ENCODE measurements at places on chromosomes 4 and X.

GRCh38 chr4:124459196-124459940, 253.2 kb downstream of the ANKRD50 start:
- no peak for DNase-seq

DNA sequence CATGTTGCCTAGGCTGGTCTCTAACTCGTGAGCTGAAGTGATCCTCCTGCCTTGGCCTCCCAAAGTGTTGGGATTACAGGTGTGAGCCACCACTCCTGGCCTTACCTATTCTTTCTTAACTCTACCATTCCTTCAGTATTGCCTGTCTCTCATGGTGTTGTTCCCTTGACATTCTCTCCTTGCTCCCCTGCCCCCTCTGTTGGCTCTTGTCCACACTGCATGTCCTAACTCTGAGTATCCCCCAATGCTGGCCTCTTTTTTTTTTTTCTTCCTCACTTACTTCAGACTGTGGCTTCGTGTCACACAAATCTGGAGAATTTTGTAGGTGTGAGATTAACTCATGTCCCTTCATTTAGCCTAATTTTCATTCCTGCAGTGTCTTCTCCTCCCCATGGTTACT, 22.9 kb upstream of the FRMPD4 start:
- no peak for DNase-seq

DNA sequence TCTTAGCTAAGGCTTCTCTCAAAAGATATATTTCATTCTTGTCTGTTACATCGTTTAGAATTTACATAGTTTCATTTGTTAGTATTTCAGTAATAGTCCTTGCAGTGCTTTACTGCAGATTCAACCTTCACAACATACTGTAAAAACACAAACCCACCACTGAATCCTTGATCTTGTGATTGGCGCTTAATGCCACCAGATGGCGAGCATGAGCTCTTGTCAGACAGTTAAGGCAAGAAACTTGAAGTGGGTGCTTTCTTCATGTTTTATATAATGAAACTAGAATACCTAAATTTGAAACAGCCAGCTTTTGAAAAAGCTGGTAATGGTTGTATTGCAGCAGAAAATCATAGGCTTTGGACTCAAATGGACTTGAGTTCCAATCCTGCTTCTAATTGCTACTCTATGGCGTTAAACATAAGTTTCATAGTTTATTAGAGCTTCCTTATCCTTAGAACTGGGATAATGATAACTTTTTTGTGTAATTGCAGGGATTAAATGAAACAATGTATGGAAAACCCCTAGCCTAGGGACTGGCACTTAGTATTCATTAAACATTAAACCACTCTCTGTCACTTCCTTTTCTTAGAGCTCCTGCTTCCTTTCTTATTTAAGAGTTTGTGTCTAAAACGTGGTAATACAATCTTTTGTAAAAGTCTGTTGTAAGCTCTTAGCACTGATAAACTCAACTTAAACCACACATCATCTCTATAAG, 95.1 kb downstream of the USP9X start:
- no peak for DNase-seq

GRCh38 chrX:19912-20571, 261.1 kb upstream of the PLCXD1 start:
- DNase-seq, result no peak

DNA sequence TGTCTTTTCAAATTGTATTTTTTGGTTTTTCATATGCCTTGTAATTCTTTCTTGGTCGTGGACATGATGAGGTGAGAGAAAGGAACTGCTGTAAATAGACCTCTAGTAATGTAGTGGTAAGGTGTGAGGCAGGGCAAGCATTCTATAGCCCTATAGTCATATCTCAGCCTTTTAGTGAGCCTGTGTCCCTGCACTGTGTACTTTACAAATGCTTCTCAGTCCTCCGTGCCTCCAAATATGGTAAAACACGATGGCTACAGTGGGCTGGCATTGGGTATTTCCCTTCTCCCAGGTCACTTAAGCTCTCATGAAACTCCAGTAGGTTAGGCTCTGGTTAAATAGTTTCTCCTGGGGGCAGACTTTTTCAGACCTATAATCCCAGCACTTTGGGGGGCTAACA, 57.9 kb upstream of the PLS3 start:
- DNase-seq, result no peak

DNA sequence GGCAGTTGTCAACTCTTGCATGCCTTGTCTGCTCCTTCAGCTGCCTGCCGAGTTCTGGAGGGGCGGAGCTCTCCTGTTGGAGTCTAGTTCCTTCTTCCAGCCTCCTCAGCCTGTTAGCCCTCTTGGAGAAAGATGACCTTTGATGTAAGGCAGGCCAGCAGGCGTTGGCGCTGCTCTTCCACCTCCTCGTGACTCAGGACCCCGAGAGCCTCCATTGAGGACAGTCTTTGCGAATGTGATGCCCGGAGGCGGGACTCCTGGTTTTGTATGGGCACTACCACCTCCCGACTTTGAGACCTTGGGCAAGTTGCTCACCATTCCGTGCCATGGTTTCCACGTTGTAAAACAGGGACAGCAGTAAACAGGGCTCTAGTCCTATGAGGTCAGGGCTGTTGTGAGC, 108.3 kb downstream of the TENM3 start:
- DNase-seq, result no peak

- DNase-seq, result no peak
These were observed 81.0 kb downstream of the SORBS2 start for GRCh38 chr4:185730849-185731608.

- no peak for DNase-seq
These were observed 9.7 kb downstream of the CXorf38 start for GRCh38 chrX:40637687-40638086.

GRCh38 chr4:47879458-47879857, 34.9 kb downstream of the NFXL1 start:
- DNase-seq, result no peak

- no peak for DNase-seq
These were observed 310.2 kb downstream of the FBXW7 start for GRCh38 chr4:152225680-152226079.

DNA sequence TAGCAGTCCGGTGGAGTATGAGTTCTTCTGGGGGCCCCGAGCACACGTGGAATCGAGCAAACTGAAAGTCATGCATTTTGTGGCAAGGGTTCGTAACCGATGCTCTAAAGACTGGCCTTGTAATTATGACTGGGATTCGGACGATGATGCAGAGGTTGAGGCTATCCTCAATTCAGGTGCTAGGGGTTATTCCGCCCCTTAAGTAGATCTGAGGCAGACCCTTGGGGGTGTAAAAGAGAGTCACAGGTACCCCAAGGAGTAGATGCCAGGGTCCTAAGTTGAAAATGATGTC, 852 bp downstream of the MAGEH1 start:
- no peak for DNase-seq

DNA sequence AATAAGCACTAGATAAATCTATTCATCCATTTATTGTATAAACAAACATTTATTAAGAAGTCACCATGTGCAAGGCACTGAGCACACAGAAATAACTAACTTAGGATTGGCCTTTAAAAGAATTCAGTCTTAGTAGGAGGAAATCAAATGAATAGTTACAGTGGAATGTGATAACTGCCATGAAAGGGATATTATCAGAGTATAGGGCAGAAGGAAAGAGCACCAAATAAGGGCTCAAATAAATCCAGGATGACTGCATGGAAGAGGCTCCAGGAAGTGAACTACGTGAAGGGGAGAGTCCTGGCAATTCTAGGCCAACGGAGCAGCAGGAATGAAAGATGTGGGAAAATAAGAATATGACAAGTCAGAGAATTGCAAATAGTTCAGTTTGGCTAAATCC, 406.0 kb downstream of the INPP4B start:
- no peak for DNase-seq

GRCh38 chr4:2069986-2070385, 10.9 kb downstream of the NAT8L start:
- no peak for DNase-seq

GRCh38 chrX:9341291-9342201, 123.3 kb upstream of the TBL1X start:
- no peak for DNase-seq

GRCh38 chr4:100042235-100042634, 92.2 kb upstream of the H2AZ1 start:
- no peak for DNase-seq

DNA sequence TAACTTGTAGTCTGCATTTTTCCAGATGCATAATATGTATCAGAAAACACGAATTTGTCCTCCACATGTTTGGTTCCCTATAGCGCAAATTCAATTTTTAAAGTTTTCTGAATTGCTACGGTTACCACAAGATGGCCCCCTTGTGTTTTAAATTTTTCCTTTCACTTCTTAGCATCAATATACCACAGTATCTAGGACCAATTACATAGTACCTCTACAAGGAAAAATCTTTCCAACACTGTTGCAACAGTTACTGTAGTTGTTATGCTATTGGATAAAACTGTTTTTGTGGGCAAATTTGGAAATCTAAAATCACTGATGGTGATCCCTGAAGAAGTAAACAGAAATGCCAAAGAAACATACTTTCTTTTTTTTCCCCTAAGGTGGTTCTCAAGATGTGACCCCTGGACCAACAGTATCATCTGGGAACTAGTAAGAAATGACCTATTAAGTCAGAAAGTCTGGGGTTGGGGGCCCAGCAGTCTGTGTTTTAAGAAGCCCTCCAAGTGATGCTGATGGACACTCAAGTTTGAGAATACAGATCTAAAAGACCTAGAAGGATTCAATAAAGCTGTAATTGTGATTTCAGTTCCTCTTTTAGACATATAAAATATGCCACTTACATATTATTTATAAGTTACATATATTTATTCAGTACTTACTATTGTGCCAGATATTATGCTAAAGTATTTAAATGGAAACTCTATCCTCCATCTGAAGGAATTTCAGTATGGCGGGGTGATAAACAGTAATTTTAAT, 3.1 kb downstream of the ZGRF1 start:
- no peak for DNase-seq

GRCh38 chr4:118326585-118326984, 26.2 kb downstream of the PRSS12 start:
- DNase-seq, result no peak

GRCh38 chrX:40327085-40327484, 229.3 kb upstream of the BCOR start:
- no peak for DNase-seq

DNA sequence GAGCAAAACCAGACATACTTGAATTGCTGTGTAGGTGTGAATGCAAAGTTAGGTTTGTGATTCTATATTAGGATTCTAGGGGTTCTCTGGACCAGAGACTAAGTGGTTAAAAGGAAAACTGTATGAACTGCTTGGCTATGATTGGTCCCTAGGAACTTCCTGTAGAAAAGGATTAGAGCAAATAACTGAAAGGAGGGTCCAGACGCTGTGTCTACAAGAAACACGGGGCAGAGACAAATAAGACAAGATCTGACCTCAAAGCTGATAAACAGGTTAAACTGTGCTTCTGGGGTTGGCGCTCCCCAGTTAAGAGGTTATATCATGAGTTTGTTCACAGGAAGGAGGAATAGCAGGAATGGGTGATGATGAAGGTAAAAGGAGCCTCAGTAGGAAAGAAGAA, 183.6 kb downstream of the MGST2 start:
- DNase-seq, result no peak

DNA sequence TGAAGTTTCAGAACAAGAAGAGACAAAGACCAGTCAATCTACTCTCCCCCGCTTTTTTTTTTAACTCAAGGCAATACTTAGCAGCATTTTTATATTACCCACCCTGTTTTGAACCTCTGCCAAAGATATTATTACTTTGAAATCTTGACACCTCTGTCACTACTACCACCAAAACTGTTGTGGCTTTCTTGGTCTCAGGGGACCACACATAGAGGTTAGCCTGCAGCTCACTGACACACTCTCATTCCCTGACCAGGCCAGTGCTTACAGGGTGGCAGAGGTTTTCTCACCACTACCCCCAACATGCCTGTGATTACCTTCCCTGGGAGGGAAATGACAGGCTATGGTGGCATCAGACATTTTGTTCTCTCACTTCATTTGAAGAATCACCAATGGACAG, 137.4 kb upstream of the STIM2 start:
- no peak for DNase-seq

- DNase-seq, result no peak
These were observed 236.0 kb downstream of the GPC3 start for GRCh38 chrX:133749370-133749769.

DNA sequence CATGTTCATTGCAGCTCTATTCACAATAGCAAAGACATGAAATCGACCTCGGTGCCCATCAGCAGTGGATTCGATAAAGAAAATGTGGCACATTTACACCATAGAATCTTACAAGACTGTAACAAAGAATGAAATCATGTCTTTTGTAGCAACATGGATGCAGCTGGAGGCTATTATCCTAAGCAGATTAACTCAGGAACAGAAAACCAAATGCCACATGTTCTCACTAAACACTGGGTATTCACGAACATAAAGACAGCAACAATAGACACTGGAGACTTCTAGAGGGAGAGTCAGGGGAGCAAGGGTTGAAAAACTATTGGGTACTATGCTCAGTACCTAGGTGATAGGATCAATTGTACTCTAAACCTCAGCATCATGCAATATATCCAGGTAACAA, 180.5 kb downstream of the PPP1R2C start:
- DNase-seq, result no peak

DNA sequence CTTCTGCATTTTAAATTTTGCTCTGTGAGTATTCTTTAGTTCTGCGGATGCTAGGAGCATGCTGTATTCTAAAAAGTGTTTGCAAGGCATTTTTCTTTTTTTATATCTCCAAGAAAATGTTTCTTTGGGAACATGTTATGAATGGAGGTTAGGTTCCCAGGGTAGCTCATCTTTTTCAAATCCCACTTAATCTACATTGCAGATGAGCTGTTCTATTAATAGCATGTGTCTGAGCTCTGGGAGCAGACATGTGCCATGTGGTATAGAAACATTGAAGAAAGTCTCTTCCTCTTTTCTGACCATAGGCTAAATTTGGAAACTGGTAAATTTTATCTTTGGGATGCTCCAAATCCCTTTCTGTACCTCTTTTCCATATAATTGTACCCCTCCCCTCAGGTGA, 23.2 kb downstream of the DIAPH2 start:
- no peak for DNase-seq

DNA sequence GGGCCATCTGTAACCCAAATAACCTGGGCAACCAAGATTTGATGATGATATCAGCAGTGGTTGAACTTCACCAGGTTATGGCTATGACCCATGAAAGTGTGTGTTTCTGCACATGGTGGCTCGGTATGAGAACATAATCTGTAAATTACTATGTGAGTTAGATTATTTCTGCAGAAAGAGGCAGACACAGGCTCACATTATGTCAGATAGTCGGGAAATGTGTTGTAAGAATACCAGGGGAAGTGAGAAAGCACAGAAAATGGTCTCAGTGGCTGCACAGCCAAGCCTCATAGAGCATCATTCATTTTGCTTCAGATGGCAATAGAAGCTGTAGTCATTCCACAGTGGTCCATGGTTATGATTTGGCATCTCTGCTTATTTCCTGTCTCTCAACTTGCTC, 63.0 kb upstream of the RBPJ start:
- DNase-seq, result no peak

DNA sequence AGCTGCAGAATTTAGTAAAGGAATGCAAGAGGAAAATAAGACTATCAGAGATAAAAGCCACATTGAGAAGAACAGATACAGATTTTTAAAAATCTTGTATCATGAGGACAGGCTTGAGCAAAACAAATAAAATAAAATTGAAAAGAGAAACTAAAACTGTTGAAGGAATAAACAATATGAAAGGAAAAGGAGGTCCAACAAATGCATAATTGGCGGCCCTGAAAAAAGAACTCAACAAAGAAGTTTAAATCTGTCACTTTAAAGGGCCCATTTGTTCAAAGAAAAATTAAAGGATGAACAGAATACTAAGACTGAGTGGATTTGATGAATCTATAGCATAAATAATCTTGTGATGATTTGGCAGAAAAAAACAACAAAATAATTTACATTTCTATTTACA, 36.5 kb downstream of the TMPRSS11B start:
- no peak for DNase-seq

Measured in nucleus accumbens (tissue), 56 donors.